Stimulated activated CD4-positive, alpha-beta T cell treated with anti-CD3 and anti-CD28 coated beads, Interleukin-1b, Interleukin-23, amount 100 ng/mL, for 24 hours (primary cell): ENCODE measurements at places on chromosomes 6 and 20.

- no peak for DNase-seq
Observed at GRCh38 chr20:57460781-57461465, 64.0 kb downstream of the CTCFL start.

DNA sequence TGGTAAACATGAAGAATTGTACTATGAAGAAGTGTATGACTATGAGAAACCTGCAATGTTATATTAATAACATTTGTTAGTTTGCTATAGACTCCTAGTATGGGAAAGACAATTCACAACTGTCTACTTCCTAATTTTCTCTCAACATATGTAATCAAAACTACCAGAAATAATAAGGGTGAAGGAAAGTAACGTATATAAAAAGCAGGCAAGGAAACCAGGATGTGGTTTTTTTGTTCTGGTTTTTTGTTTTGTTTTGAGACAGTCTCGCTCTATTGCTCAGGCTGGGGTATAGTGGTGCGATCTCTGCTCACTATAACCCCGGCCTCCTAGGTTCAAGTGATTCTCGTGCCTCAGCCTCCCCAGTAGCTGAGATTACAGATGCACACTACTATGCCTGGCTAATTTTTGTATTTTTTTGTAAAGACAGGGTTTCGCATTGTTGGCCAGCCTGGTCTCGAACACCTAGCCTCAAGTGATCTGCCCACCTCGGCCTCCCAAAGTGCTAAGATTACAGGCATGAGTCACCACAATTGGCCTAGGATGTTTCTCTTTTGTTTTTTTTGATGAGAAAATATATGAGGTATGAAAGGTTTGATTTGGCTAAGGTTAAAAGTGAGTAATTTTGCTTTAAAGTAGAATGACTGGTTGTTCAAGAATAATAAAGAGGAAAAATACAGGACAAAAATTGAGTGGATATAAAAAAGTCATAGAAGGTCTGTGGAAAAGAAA is 83.1 kb downstream of the PTCHD4 start:
- no peak for DNase-seq

GRCh38 chr6:107645740-107646139 is 155.8 kb downstream of the SOBP start:
- DNase-seq, result no peak

DNA sequence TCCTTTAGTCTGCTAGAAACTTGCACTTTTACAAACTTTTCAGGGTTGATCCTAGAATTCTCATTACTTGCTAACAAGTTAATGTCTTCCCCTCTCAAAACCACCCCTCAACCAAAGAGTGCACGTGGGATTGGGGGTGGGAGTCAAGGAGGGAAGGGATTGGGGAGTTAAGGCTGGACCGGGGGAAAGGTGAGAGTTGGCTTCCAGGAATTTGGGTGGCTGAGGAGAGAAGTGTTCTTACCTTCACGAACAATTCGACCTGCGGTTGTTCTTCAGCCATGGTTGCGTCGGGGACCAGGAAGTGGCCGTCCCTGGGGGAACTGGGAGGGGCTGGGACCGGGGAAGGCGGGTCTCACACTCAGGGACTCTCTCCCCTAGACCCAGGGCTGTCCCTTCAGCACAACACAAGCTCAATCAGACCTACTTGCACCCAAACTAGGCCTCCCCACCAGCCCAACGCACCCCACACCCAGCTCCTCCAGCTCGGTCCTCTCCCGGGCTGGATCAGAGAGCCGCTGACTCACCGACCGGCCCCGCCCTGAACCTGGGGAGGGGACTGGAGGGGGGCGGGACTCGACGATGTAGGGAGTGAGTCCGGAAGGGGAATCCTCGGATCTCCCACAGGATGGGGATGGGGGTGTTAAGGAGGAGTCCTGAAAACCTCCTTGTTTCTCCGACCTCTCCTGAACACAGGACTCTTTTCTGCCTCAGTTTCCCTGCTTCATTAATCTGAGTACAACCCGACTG is at the start of gene CLIC1:
Gene CLIC1, minus strand, starts transcription at position 510 of the 747 bp plus-strand sequence. Its CDS starts 230 bp downstream, at position 280.
- no peak for DNase-seq

DNA sequence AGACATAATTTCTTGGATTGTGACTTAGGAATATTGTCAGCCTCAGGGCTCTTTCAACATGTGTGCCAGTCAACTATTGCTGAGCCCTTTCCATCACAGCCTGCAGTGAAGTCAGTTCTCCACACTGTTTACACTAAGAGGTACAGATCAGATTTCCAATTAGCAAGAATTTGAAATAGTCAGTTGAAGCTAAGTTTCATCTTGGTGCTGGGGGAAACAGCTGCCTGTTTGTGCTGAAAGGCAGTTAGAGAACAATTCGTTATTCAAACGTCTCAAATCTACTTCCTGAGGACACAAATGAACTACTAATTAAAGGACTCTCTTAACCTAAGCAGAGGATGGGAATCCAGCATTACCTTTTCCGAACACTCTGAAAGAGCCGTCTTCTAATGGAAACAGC is 25.9 kb downstream of the ADGRF1 start:
- DNase-seq, result no peak

DNA sequence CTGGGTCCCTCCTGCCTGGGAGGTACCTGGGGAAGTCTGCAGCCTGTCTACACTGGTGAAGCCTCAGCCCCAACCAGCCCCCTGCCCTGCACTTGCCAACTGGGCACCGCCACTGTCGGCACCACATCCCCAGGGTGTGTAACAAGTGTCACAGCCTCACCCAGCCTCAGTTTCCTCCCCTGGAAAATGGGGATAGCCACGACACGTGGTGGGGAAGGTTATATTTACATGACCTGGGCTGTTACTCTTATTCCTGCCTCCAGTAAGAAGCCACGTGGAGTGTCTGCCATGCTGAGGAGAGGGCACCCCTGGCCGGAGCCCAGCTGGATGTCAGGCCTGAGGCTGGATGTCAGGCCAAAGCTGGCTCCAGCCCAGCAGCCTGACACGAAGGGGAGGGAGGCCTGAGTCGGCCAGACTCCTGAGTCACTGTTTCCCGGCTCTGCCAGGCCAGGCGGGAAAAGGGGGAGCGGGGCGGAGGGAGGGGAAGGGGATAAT is 44.9 kb downstream of the SNAI1 start:
- no peak for DNase-seq

- no peak for DNase-seq
Observed at GRCh38 chr6:122116835-122117627, 282.4 kb upstream of the HSF2 start.

GRCh38 chr6:3610921-3611320 is 140.6 kb downstream of the PXDC1 start:
- DNase-seq, result no peak

DNA sequence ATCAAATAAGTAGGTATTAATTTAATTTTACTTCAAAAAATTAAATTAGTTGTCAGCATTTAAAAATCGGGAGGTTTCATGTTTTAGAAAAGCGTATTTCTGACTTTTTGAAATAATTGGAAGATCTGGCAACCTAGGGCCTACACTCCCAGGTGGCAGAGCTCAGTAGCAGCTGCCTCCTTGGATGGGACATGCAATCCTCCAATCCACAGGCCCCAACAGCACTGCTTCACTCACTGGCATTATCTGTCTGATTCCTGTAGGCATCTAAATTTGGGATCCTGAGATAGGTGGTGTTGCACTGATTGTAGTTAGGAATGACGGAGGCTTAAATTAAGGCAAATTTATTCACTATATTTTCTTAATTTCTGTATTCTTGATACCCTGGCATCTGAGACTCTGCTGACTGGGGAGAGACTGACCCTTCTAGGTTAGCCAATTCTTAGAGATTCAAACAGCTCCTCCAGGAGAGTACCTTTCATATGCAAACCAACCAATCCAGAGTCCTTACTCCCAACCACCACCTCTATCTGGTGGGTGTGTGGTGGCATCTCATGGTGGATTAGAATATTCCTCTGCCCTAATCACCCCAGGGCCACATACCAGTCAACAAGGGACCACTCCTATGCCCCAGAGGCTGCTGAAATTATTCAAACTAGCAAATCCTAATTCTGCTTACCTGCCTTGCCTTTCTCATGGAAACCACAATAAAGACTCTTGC is 146.6 kb upstream of the GLP1R start:
- no peak for DNase-seq

DNA sequence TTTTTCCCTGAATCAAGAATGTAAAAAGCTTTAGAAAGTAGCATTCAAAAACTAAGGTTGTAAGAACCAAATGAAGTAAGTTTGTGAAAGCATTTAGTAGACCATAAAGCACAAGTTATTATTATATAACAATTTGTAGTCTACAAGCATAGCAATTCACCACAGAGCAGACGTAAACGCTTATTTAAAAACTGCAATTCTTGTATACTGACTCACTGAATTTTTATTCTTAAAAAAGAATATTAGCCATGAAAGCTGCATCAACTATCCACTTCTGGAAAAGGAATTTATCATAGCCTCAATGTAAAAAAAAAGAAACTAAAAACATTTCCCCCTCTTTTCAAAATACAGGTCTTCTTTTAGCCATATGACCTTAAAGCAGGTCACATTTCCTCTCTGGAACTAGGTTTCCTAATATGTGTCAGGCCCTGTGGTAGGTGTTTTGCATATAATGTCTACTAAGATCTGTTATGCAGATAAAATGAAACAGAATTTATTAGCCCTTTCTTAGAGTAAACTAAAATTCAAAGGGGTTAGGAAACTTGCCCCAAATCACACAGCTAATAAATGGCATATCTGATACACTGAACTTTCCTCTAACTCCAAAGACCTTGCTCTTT is 2.1 kb downstream of the MAP3K7 start:
- DNase-seq, result no peak

DNA sequence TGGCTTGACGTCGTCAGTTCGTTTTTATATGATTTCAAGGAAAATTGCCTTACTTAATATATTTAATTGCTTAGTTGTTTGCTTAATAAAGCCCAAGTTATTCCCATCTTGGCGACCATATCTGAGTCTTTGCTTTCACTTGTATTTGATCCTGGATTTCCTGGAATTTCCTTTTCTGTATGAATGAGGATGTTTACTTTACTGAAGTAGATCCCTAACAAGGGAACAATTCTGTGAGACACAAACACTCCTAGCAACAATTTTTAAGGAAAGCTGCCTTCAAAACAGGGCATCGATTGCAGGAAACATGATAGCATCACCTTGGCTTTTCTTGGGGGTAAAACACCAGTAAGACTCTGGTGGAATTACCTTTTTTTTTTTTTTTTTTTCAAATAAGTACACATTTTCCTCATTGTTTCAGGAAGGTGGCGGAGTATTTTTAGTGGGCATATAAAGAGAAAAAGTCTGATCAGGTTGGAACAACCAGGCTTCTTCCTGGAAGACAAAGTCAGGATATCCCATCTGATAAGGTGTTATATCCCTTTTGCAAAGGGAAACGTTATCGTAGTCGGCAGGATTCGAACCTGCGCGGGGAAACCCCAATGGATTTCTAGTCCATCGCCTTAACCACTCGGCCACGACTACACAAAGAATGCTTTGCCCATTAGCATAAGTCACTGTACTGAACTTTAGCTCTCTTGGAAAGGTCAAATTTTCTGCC is 68.5 kb upstream of the ZNF184 start:
- DNase-seq, result no peak

- DNase-seq, result no peak
Observed at GRCh38 chr20:2814587-2815051, at the start of gene C20orf141. TSS of gene C20orf141 (plus strand) at chr20:2814987. CDS start at chr20:2815185, 198 bp downstream.

DNA sequence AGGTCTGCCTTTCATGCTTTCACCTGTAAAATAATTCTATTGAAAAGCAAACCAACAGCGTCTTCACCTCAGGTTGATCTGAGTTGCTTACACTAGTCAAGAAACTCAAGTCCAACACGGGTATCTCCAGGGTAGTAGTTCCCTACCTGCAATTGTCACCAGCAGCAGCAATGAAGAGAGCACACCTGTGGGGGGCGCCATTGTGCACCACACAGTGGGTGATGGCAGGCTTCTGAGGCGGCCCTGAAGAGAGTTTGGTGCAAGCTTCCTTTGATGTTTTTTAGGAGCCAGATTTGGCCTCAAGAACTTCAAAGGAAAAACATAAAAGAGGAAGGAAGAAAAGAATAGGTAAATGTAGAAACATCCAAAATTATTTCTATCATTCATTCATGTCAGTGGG is 45.1 kb downstream of the KIAA0319 start:
- DNase-seq, result no peak

- DNase-seq, result no peak
Observed at GRCh38 chr6:108955329-108955949, 107.2 kb downstream of the ARMC2 start.

GRCh38 chr20:53040693-53041589 is 68.8 kb downstream of the TSHZ2 start:
- no peak for DNase-seq

DNA sequence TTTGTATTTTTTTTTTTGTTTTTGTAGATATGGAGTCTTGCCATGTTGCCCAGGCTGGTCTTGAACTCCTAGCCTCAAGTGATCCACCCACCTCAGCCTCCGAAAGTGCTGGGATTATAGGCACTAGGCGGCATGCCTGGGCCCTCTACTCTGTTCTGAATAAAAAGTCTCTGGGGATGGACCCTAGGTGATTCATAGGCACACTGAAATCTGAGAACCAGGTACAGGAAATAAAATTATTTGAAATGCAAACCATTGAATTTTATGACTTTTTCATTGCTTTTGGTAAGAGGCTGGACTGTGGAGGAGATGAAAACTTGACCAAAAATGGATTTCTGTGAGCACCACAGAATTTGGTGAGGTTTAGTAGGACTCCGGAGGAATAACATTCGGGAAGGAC is 117.5 kb downstream of the PRIM2 start:
- no peak for DNase-seq

GRCh38 chr20:51700809-51701285 is 67.3 kb downstream of the ATP9A start:
- DNase-seq, result no peak

DNA sequence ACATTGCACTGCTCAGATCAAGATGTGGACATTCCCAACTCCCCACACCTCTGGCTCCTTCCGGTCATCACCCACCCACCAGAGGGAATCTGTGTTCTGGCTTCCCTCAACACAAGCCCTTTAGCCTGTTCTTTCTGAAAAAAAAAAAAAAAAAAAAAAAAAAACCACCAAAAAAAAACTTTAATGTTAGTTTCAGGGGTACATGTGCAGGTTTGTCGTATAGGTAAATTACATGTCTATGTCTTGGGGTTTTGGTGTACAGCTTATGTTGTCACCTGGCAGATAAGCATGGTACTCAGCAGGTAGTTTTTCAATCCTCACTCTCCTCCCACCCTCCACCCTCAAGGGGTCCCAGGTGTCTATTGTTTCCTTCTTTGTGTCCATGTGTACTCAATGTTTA is 135.8 kb upstream of the FOXA2 start:
- no peak for DNase-seq

- DNase-seq, result no peak
Observed at GRCh38 chr6:137867685-137868509, 838 bp downstream of the TNFAIP3 start.

- DNase-seq, result no peak
Observed at GRCh38 chr6:104506429-104506828, 353.3 kb downstream of the HACE1 start.

- DNase-seq, result no peak
Observed at GRCh38 chr6:6006006-6006427, 708 bp downstream of the NRN1 start.
